GM03348 (cell line): ENCODE measurements at places on chromosomes 6 and 20.

GRCh38 chr6:115766745-115767462 is 293.8 kb downstream of the FRK start:
- DNase-seq, result no peak

DNA sequence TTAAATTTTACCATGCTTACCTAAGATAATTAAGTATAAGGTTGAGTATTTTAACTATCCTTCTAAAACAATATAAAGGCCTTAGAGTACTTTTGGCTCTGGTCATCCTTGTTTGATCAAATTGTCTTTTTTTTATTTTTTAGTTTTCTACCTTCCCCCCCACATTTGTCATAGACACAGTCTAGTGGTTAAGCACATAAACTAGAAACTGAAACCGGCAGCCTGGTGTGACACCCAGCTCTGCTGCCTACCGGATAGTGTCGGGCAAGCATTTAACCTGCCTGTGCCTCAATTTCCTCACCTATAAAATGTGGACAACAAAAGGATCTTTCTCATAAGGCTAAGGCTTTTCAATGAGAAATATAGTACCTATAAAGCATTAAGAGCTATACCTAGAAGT is 21.6 kb upstream of the TULP4 start:
- no peak for DNase-seq

- DNase-seq, result peak; percentile 71
Measured at GRCh38 chr6:150930841-150931240, 65.3 kb downstream of the MTHFD1L start.

DNA sequence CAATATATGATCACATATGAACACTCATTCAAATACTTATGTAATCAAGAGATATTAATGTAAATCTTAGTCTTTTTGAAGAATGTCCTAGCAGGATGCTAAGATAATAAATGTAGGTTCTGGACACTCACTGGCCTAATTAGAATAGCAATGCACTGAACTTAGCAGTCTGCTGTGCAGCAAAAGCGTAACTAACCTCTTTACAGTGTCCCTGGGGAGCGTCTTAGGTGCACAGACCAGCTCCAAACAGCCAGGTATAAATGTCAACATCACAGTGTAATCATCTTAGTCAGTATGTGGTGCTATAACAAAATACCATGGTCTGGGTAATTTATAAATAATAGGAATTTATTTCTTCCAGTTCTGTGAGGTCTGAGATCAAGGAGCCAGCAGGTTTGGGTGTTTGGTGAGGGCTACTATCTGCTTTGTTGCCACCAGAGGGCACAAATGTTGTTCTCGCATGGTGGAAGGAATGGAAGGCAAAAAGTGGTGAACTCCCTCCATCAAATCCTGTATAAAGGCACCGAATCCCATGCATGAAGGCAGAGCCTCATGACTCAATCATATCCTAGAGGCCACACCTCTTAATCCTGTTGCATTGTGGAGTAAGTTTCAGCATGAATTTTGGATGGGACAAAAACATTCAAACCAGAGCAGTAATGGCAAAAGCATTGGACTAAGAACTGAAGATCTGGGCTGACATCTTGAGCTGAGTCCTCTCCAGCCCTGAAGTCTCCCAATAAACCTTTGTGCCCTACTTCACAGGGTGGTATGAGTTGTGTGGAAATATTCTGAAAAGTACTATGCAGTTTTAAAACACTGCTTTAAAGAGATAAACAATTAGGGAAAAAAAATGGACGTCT is 41.8 kb upstream of the FOXO3 start:
- DNase-seq, result peak; percentile 34

DNA sequence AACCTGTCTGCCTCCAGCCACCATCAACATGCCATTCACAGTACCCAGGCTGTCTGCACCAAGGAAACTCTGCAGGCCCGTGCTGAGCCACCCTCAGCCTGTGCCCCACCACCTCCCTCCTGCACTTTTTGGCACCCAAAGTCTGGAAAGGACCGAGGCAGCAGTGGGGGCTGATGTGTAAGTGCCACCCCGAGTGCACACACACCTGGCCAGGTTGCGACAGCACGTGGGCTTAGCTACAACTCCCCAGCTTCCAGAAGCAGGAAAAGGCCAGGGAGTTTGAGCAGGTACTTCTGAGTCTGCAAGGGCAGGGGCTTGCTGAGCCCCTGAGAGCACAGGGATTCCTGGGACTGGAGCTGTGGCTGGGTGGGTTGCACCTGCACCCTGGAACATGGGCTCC is 303.3 kb upstream of the OPRM1 start:
- DNase-seq, result no peak

DNA sequence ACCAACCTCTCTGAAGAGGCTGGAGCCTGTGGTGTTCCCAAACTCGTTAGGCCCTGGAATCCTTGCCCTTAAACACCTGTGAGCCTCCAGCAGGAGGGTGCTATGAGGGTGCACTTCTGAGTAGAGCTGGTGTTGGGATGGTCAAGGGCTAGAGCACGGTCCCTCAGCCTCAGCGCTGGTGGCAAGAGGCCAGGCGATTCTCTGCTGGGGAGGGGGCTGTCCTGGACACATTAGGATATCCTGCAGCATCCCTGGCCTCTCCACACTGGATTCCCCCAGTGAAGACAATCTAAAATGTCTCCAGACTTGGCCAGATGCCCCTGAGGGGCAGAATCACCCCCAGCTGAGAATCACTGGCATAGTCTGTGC is 157.8 kb downstream of the SYCP2 start:
- DNase-seq, result no peak

DNA sequence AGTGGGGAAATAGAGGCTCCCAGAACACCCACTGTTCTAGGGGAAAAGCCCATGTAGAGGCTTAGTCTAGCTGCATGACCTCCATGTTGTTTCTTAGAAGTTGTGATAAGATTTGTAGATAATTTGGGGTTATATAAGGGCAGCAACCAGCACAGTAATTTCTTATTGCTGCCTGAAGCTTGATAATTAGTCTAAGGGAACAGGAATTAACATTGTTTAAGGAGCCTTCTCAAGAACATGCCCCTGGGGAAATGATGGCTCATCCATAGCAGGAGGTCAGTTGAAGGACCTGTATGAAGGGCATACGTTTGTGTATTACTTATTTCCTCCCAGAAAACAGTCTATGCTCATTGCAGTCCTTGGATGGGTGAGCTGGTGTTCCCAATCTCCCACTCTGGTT is 170.7 kb upstream of the SCGN start:
- no peak for DNase-seq

GRCh38 chr20:42082611-42083010 is 464.4 kb upstream of the CHD6 start:
- DNase-seq, result no peak

DNA sequence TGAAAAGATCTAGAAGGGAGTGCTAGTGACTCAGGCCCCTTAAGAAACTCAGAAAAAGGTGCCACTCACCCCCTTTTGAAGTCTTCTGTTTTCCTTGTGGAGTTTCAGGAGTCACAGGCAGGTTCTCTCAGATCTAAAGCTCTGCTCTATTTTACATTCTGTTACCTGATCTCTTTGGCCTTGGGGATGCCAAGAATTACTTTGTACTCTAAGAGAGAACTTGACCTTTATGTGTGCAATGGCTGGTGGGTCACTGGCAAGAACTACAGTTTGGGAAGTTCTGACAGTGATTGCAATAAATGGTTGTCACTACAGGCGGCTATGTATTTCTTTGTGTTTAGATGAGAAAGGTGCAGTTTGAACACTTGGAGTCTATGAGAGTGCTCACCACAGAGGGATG is 24.2 kb upstream of the ENPP4 start:
- no peak for DNase-seq

DNA sequence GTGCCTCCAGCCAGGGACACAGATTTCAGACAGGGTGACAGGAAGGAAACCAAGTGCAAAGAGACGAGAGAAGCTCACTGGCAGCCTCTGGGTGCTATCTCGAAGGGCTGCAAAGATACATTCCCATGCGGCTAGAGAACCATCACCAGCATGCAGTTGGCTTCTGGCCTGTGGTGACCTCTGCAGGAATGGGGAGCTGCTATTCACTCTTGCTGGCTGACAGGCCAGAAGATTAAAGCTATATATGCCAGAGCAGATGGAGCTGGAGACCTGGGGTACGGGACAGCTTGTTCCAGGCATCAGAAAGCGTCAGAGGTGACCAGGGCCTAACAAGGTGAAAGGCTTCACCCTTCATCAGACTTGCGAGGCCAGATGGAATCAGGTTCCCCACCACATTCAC is 20.0 kb downstream of the MAP1LC3A start:
- DNase-seq, result no peak
